Naive thymus-derived CD8-positive, alpha-beta T cell (primary cell): ENCODE measurements at places on chromosomes 2 and 18.

DNA sequence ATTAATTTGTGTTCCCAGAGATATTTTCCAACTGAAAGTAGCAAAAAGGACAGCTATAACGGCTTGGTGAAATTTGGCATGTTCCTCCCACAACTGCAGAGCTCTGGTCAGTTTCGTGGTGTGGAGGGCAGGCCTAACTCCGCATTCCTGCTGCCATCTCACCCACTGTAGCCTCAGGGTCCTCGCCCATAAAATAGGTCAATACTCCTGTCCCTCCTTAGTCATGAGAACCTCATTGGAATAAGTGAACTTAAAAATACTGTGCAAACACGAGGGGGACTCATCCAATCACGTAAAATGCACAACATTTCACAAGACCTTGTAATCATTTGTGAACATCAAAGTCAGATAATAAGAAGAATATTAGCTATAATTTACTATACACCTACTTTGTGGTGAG, 143.5 kb upstream of the NCKAP5 start:
- H3K4me3 ChIP-seq = no peak overlapping the region
- no peak overlapping the region for H3K27ac ChIP-seq
- H3K27me3 ChIP-seq = peaks cover 24% of the 10 kb centered on the region

GRCh38 chr2:164593959-164594358, 27.3 kb downstream of the GRB14 start:
- H3K27me3 ChIP-seq = no peaks in the 10 kb centered on the region
- H3K4me3 ChIP-seq = no peak overlapping the region
- peaks cover 6% of the 10 kb centered on the region for H3K36me3 ChIP-seq
- no peak overlapping the region for H3K27ac ChIP-seq

DNA sequence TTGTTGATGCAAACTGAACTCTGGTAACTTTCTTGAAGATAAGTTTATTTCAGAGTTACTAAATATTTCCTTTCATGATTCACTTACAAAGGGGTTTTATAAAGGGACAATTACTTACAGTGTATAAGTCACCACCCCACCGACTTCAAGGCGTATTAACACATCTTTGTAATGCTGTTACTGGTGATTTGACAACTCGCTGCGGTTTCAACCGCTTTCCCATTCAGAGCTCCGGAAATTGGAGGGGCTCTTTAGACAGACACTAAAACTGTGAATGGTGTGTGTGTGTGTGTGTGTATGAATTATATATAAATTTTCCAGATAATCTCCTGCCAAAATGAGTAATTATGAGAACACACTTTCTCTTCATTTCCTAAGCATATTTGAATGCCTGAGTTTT, 4.9 kb downstream of the TM4SF20 start:
- no peak overlapping the region for H3K27ac ChIP-seq
- DNase-seq = no peak
- no peaks in the 10 kb centered on the region for H3K36me3 ChIP-seq
- peaks cover 5% of the 10 kb centered on the region for H3K27me3 ChIP-seq
- no peaks in the 10 kb centered on the region for H3K4me1 ChIP-seq
- H3K4me3 ChIP-seq = no peak overlapping the region

- H3K36me3 ChIP-seq = no peaks in the 10 kb centered on the region
- no peaks in the 10 kb centered on the region for H3K4me1 ChIP-seq
- no peak for DNase-seq
- no peak overlapping the region for H3K27ac ChIP-seq
- no peak overlapping the region for H3K4me3 ChIP-seq
- no peaks in the 10 kb centered on the region for H3K27me3 ChIP-seq
These were observed 211.3 kb upstream of the APCDD1 start for GRCh38 chr18:10242936-10243680.

DNA sequence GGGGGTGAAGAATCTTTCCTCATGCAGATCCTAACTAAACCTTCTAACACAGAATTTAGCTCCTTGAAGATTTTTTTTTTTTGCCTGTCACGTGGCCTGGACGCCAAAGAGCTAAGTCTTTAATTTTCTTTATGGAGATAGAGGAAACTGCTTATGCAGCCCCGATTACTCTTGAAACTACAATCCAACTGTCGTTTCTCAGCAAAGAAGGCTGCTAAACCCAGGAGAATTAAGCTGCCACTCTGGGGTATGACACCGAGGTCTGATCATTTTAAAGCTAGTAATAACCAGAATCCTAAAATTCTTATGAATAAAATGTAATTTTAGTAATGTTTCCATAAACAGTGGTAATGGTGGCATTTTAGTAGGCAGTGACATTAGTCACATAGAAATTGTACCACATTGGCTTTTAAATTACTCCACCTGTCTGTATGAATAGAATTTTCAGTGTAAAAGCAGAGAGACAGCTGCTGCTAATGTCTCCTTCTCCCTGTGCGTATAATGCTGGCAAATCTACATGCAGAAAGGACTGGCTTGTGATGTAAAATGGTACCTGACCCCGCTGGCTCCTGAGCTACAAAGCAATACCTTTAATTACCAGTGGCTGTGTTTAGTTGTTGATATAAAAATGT, 86.5 kb downstream of the MEIS1 start:
- H3K4me3 ChIP-seq = no peak overlapping the region
- no peak overlapping the region for H3K27ac ChIP-seq
- peaks cover 9% of the 10 kb centered on the region for H3K27me3 ChIP-seq

- DNase-seq = no peak
- H3K27ac ChIP-seq = no peak overlapping the region
- H3K4me3 ChIP-seq = no peak overlapping the region
These were observed 204.0 kb downstream of the PARD3B start for GRCh38 chr2:204749319-204749718.

DNA sequence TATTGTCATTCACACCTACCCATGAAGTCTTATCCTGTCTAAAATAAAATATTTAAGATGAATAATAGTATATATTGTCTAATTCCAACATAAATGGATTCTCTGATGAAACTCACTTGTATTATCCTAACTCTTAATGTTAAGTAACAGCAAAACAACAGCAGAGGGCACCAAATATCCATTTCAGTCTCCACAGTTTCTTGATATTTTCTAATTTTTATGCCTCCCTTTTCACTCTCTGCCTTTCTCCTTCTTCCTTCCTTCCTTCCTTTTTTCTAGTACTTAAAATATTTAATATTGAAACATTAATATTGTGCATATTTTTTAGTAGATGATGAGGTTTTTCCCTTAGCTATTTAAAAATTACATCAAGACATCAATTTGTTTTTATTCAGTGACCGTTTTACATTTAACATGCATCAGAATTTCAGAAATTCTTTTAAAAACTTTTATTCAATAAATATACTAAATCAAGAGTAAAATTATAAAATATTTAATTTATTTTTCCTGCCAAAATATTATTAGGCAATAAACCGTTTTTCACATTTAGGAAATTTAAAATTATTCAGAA, 97.6 kb downstream of the WDR7 start:
- H3K36me3 ChIP-seq = peaks cover 2% of the 10 kb centered on the region
- peaks cover 24% of the 10 kb centered on the region for H3K4me1 ChIP-seq
- no peak overlapping the region for H3K4me3 ChIP-seq
- no peaks in the 10 kb centered on the region for H3K27me3 ChIP-seq
- H3K27ac ChIP-seq = no peak overlapping the region

- no peak overlapping the region for H3K27ac ChIP-seq
- H3K4me3 ChIP-seq = no peak overlapping the region
- no peaks in the 10 kb centered on the region for H3K36me3 ChIP-seq
- no peaks in the 10 kb centered on the region for H3K4me1 ChIP-seq
These were observed 101.4 kb upstream of the ATP5MC3 start for GRCh38 chr2:175282886-175283285.

GRCh38 chr18:2716394-2717326, 61.1 kb downstream of the SMCHD1 start:
- H3K27ac ChIP-seq = no peak overlapping the region
- no peak for DNase-seq
- H3K27me3 ChIP-seq = no peaks in the 10 kb centered on the region
- no peak overlapping the region for H3K4me3 ChIP-seq
- peaks cover 55% of the 10 kb centered on the region for H3K4me1 ChIP-seq

- peaks cover 1% of the 10 kb centered on the region for H3K4me1 ChIP-seq
- no peak overlapping the region for H3K4me3 ChIP-seq
- H3K36me3 ChIP-seq = peaks cover 31% of the 10 kb centered on the region
- no peak overlapping the region for H3K27ac ChIP-seq
These were observed 64.0 kb downstream of the WDR7 start for GRCh38 chr18:56715121-56715520.

DNA sequence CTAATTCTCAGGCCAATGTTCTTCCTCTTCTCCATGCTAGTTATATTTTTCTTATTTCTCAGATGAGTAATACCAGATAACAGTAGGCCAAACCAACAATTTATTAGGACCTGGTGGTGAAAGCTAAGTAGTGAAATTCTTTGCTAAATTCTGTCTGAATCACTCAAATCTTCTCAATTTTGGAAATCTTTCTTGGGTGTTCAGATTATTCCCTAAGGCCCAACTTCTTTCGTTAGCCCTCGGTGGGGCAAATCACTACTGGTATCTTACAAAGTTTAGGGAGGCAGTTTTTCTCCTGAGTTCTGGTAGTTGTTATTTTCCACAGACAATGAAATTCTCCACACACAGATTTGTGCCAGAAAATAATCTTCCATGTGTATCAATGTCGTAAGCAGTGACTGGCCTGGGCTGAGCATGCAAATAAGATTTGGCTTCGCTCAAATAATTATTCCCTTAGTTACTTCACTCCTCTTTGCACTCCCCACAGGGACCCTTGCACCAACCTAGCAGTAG, 443.5 kb upstream of the SLC14A2 start:
- H3K4me3 ChIP-seq = no peak overlapping the region
- no peaks in the 10 kb centered on the region for H3K4me1 ChIP-seq
- no peak for DNase-seq
- no peaks in the 10 kb centered on the region for H3K36me3 ChIP-seq
- H3K27me3 ChIP-seq = peaks cover 7% of the 10 kb centered on the region

GRCh38 chr2:168934826-168935225, 33.7 kb downstream of the G6PC2 start:
- DNase-seq = no peak
- H3K36me3 ChIP-seq = no peaks in the 10 kb centered on the region
- no peak overlapping the region for H3K27ac ChIP-seq
- no peak overlapping the region for H3K4me3 ChIP-seq
- peaks cover 9% of the 10 kb centered on the region for H3K27me3 ChIP-seq
- no peaks in the 10 kb centered on the region for H3K4me1 ChIP-seq

DNA sequence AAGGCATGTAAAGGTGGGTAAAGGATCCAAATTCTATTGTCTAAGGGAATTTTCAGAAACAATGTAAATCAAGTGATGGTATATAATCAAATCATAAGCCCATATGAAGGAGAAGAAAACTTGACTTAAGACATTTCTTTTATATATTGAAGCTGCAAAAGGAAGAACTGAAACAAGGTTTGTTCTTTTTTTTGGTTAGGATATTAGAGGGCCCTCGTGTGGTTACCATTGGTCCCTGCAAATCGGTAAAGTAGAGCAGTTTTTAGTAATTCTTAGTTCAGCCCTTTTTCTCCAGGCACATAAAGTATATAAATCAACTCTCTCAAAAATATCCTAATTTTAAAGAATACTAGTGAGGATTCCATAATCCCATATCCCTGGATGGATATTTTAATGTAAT, 105.6 kb upstream of the STK17B start:
- peak overlapping the region; percentile 94 for H3K27ac ChIP-seq
- no peaks in the 10 kb centered on the region for H3K27me3 ChIP-seq
- H3K36me3 ChIP-seq = no peaks in the 10 kb centered on the region
- H3K4me1 ChIP-seq = peaks cover 34% of the 10 kb centered on the region
- H3K4me3 ChIP-seq = no peak overlapping the region
- DNase-seq = peak; percentile 12

GRCh38 chr2:126891681-126892500, 6.8 kb upstream of the TEX51 start:
- no peak overlapping the region for H3K27ac ChIP-seq
- peaks cover 8% of the 10 kb centered on the region for H3K27me3 ChIP-seq
- peaks cover 1% of the 10 kb centered on the region for H3K4me1 ChIP-seq
- no peak overlapping the region for H3K4me3 ChIP-seq

DNA sequence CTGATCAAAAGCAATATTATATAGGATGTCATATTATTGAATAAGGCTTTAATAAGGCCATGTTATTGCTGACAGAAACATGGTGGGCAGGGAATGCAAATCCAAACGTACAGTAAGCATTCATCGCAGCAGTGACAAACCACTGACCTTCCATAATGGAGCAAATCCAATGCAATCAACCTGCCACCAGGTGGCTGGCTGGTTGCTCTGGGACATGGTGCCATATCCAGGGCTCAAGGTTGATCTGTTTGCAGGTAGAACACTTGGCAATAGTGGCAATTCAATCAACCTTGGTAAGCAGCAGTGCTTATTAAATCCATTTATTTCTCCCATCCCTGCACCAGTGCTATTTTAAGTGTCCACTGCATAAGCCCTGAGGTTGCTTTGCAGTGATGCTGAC, 75.4 kb downstream of the CERKL start:
- peaks cover 14% of the 10 kb centered on the region for H3K27me3 ChIP-seq
- H3K4me1 ChIP-seq = peaks cover 9% of the 10 kb centered on the region
- no peak overlapping the region for H3K4me3 ChIP-seq
- no peak overlapping the region for H3K27ac ChIP-seq

DNA sequence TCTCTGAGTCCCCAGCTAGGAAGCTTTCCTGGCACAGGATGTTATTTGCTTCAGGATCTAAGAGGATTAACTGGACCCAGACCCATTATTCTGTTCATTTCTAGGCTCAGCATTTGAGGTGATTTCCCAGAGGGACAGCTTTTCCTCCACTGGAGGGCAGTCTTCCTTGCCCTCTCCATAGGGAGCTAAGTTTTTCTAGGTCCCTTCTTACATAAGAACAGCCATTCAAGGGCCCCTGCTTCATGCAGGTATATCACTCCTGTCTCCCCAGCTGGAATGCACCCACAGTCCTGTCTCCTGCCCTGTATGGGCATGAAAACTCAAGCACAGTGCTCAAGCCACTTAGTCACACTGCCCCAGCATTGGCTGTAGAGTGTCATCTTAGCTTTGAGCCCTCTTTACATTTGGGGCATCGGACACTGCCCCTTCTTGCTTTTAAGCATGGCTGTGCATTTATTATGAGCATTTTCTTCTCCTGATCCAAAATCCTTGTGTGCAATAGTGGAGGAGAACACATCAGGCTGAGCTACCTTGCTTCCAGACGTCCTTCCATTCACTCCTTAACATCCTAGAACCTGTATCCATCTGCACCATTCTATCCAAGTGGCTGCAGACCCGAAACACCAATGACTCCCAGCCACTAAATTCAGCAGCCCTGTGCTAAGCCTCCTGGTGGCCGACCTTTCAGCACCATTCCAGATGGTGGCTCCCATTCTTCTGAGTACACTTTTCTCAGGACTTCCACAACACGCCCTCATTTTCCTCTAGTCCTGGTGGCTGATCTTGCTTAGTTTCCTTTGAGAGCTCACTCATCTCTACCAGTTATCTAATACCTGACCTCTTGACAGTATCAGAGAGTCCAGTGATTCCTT, 80.0 kb downstream of the COPS8 start:
- no peak overlapping the region for H3K27ac ChIP-seq
- no peak overlapping the region for H3K4me3 ChIP-seq
- DNase-seq = no peak
- no peaks in the 10 kb centered on the region for H3K36me3 ChIP-seq

- no peaks in the 10 kb centered on the region for H3K36me3 ChIP-seq
- DNase-seq = no peak
These were observed 169.5 kb upstream of the AGAP1 start for GRCh38 chr2:235324324-235324723.

GRCh38 chr2:101410746-101411145, 23.4 kb upstream of the CREG2 start:
- H3K4me3 ChIP-seq = no peak overlapping the region
- H3K4me1 ChIP-seq = no peaks in the 10 kb centered on the region
